Thymus (tissue), 14 donors: ENCODE measurements at places on chromosomes 5 and 9. TPM values are rescaled to one million over a fixed set of nuclear protein-coding genes. Genes with fewer than 3 reads are reported as not detected.

- no peak for DNase-seq
These were observed 524.7 kb downstream of the SPATA31D1 start for GRCh38 chr9:82513242-82513751.

- no peak for DNase-seq
These were observed 467 bp upstream of the VLDLR start for GRCh38 chr9:2620919-2621721.

GRCh38 chr5:61678966-61679365 is 346.9 kb downstream of the ZSWIM6 start:
- no peak for DNase-seq

ISCA1 gene
- polyA plus RNA-seq, result 36.0 TPM

DNA sequence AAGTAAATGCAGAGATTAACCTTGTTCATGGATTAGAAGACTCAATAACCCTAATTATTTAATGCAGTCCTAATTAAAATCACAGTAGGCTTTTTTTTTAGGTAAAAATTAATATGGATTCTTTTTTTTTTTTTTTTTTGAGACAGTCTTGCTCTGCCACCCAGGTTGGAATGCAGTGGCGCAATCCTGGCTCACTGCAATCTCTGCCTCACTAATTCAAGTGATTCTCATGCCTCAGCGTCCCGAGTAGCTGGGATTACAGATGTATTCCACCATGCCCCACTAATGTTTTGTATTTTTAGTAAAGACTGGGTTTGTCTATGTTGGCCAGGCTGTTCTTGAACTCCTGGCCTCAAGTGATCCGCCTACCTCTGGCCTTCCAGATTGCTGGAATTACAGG is 40.6 kb downstream of the DENND4C start:
- DNase-seq, result no peak

IRX4 gene
- 0.07 TPM for polyA plus RNA-seq

GRCh38 chr5:156314416-156314815 is 12.5 kb upstream of the SGCD start:
- no peak for DNase-seq

SLC36A2 gene
- 0.02 TPM for polyA plus RNA-seq
